ENCODE measurements at places on chromosomes 6 and 20.

DNA sequence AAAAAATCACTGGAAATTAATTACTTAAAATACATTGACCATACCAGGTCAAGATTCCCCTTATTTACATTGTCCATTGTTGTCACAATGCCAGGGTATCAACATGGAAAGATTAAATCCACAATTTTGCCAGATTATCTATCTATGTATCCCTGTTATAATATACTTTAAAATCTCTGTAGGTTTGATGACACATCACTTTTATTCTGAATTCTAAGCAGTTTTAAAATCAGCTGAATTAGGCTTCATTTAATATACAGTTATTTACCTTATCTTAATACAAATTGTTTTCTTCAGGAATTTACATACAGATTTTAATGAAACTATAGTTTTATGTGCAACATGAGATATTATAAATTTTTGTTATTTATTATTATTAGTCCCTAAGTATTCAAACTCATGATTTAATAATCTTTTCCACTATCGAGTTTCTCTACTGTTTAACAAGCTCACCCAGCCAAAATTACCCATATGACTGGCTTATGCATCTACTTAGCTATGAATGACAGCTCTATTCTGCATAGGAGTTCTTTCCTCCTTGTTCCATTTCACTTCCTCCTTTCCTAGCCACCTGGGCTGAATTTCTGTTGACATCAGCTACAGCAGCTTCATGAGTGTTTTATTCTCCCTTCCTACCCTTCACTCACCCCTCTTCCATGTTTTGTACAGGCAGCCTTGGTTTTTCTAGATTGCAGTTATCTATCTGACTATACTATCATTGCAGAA is 654.2 kb upstream of the MAP3K7 start:
- DNase-seq: no peak

DNA sequence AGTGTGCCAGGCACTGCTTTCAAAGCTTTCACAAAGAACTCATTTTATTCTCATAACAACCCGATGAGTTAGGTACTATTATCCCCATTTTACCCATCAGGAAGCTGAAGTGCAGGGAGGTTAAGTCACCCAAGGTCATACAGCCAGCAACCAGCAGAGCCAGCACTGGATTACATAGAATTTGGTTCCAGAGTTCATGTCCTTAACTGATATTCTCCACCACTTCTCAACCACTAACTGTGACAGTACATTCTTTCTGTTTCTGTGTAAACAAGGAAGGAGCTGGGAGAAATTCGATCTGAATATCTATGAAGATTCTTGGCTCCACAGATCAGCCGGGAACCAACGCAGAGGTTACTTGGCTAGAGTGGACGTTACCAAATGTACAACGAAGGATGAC is 98.0 kb downstream of the KIF16B start:
- no peak for DNase-seq

GRCh38 chr6:15255909-15256395 is 10.1 kb downstream of the JARID2 start:
- DNase-seq: no peak

DNA sequence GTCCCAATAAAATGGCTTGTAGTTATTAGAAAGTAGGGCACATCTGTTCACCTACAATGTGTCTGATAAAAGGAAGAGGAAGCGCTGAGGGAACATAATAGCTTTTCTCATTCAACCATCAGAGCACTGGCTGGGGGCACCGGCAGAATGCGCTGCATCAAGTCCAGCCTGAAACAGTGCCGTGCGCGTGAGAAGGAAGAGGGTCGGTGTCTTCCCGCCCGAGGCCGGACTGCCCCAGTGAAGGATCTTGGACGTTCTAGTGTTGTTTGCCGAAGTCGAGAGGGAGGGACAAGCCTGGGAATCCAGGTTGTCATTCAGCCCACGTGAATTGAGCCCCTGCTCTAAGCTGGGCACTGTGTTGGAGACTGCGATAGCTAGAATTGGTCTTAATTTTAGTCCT is 61.7 kb upstream of the MPC1 start:
- DNase-seq: no peak

DNA sequence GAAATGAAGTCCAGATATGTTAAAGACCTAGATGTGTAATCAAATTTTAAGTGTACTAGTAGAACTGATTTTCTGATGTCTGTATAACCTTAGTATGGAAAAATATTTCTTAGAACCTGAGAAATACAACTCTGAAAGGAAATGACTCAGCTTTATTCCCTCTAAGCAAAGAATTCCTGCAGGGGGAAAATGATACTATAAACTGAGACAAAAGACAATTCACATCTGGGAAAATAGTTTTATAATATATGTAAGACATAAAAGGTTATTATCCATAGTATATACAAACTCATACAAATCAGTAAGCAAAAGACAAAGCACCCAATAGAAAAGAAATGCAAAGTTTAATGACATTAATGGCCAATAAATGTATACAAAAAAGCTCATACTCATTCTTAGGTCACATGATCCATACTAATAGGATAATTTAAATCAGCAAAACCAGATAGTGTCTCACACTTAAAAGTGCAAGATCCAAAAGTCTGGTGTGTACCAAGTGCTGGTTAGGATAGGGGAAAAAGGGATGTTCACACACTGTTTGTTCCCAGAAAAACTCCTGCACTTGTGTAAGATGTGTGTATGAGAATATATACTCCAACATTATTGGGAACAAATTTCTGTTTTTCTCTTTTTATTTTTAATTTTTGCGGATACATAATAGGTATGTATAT is 22.6 kb downstream of the RNF217 start:
- no peak for DNase-seq

- DNase-seq: no peak
Observed at GRCh38 chr20:20410678-20411077, 42.8 kb downstream of the INSM1 start.

DNA sequence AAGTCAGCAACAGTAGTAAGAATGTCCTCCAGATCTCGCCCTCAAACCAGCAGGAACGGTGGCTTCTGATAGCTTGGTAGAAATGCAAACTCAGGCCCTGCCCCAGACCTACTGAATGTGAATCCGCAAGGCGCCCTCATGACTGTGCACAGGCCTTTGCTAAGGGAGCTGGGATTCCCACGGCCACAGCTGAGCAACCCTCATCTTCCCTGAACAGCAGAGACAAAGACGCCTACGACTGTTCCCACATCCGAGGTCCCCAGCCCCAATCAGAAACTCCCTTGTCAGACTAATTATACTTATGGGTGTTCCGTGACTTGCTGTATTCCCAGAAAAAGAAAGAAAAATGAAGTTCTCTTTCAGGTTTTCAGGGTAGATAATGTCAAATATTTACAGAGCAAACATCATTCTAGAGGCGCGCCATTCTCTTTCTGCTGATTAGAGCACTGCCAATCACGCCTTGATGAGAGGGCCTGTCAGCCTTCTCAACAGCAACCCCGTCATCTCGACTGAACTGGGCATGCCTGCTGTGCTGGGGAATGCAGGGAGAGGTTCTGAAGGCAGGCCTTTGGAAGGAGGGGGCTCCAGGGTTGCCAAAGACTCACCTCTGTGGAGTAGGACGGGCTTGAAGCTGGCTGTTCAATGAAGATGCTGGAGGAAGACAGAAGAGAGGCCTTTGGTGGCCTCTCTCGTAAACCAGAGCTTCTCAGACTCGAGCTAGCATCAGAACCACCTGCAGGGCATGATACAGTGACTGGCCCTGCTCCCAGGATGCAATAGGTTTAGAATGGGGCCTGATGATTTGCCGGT is 79.9 kb downstream of the ZNF217 start:
- no peak for DNase-seq

DNA sequence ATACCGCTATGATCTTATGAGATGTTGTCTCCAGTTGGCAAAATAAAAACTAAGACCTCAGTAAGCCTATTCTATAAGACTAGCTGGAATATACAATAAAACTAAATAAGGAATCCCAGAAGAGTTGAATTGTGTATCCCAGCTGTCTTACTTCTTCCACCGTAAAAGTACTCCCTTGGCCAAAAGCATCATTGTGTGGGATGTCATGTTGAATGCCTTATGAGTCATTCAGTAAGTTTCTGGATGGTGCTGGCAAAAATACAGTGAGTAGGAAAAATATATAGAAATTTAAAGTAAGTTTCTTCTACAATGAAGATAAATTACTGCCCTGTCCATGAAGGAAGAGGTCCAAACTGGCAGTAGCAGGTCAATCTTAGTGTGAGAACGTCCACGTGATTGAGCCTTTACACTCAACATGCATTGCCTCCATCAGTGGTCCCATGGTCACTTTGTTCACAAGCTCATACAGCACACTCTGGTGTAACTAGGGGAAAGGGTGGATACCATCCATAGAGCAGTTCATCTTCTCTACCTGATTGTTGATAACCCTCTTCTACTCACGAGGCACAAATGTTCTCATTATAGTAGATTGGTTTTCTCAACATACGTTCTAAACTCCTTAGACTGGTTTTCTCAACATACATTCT is 13.7 kb upstream of the ZNF318 start:
- DNase-seq: no peak

GRCh38 chr6:134816780-134817179 is 133.1 kb downstream of the ALDH8A1 start:
- no peak for DNase-seq

DNA sequence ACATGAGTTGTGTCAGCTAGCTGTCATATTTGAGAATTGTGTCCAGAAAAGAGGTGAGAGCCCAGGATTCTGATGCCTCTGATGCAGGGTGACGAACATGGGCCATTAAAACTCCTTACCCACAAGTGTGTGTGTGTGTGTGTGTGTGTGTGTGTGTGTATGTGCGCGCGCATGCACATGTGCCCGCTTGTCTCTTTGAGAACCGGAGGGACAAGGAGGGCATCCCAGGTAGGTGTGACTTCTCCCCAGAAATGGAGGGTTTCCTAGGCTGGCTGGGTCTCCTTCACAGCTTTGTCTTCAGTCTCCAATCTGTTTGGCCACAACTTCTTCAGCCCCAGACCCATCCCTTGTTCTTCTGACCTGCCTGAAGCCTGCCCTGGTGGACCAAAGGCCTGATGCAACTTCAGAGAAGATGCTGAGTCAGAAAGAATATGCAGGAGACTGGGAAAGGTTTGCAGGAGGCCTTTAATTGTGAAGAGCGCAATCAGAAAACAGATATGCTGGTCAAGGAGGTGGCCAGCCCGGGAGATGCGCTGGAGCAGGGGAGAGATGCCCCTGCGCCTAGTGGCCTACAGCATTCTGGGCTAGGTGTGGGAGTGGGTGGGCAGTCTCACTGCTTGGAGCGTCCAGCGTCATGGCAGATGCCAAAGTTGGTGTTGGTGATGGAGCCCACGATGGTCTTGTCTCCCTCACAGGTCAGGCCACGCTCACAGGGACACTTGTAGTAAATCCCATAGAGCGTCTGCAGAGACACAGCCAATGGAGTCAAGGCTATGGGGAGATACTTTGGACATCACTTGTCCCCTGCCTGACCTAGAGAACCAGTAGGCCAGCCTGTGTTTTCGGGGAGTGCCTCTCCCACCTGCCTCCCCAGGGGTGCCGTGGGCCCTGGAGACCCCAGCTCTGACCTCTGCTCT is 2.3 kb downstream of the CLPS start:
- no peak for DNase-seq

DNA sequence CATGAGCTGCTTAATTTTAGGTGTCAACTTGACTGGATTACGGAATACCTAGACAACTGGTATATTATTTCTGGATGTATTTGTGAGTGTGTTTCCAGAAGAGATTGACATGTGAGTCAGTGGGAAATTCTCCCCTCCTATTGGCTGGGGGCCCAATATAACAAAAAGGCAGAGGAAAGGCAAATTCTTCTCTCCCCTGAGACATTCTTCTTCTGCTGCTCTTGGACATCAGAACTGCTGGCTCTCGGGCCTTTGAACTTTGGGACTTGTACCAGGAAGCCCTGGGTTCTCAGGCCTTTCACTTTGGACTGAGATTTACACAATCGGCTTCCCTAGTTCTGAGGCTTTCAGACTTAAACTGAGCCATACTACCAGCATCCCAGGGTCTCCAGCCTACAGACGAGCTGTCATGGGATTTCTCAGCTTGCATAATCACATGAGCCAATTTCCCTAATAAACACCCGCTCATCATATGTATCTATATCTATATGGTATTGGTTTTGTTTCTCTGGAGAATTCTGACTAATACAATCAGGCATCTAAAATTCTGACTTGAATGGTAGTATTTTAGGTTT is 7.6 kb upstream of the BTN3A3 start:
- DNase-seq: no peak

DNA sequence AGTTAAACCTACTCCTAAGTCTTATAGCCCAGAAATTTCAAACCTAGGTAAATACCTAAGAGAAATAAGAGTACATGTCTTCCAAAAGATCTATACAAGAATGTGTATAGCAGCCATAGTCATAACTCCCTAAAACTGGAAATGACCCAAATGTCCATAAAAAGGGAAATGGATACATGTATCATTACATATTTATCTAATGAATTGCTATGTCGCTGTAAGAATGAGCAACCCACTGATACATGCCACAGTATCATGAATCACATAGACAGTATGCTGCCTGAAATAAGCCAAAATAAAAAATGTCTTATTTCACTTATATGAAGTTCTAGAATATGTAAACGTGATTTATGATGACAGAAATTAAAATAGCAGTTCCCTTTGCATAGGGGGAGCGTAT is 679.5 kb downstream of the MAFB start:
- DNase-seq: no peak

GRCh38 chr20:58322083-58322482 is 12.6 kb downstream of the RAB22A start:
- DNase-seq: no peak

GRCh38 chr6:138539876-138540275 is 40.6 kb upstream of the NHSL1 start:
- DNase-seq: no peak

Data from stimulated activated CD4-positive, alpha-beta T cell treated with anti-CD3 and anti-CD28 coated beads, Interleukin-1b, Interleukin-23, amount 100 ng/mL, for 24 hours (primary cell).